ENCODE measurements at places on chromosomes 16 and 17.

GRCh38 chr16:80687606-80688005, 116.8 kb downstream of the CDYL2 start:
- no peak for DNase-seq

- no peak for DNase-seq
Observed at GRCh38 chr16:8948069-8948593, 15.6 kb downstream of the USP7 start.

GRCh38 chr16:68086336-68086841, 1.2 kb downstream of the NFATC3 start:
- DNase-seq: no peak

GRCh38 chr17:33679595-33679994, 386.5 kb upstream of the ASIC2 start:
- no peak for DNase-seq

DNA sequence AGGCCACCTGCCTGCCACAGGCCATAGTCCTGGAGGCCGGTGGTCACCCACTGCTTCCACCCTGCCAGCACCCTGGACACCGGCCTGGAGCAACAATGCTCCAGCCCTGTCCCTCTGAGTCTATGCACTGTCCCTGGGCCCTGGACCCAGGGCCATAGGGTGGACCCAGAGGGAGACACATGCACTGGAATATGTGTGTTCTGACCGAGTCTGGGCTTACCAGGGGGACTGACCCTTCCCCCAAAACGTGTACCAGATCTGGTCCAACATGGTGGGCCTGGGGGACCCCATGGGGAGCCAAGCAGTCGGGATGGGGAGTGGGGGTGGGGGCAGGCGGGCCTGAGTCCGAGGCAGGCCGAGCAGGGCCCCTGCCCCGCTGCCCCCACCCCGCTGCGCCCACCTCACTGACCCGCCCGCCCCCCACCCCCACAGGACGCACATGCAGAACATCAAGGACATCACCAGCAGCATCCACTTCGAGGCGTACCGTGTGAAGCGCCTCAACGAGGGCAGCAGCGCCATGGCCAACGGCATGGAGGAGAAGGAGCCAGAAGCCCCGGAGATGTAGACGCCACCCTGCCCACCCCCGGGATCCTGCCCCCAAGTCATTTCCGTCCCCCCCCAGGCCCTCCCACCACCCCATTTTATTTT, 357.4 kb downstream of the SEC14L1 start:
- DNase-seq: no peak

DNA sequence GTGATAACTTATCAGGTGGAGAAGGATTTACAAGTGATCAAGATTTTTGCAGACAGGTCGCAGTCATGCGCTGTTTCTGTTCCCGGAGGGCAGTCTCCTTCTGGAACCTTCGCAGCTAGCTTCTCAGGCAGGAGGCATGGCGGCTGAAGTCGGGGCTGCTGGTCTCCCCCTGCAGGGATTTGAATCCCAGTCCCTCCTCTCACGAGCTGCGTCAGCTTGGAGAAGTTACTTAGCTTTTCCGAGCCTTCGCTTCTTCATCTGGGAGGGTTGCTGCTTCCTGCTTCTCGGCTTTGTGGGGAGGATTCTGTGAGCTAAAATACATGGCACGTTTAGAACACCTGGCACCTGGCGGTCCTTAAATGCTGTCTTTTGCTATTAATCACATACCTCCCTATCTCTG, 287.8 kb upstream of the FOXF1 start:
- no peak for DNase-seq

DNA sequence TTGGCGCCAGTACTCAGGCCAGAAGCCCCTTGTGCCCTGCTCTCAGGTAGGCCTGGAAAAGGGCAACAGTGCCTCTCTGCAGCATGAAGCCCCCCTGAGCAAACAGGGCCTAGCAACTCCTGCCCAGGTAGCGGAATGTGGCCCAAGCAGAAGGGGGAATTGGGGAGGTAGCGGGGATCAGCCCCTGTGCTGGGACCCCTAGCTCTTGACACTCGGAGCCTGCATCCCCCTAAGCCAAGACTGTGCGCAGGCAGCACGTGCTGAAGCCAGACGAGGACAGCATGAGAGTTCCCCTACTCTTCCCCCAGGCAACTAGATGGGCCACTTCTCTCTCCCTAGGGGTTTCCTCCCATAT, 823 bp upstream of the CD2BP2 start:
- no peak for DNase-seq

GRCh38 chr16:31572821-31573220, 45.1 kb downstream of the AHSP start:
- no peak for DNase-seq

- no peak for DNase-seq
Observed at GRCh38 chr17:437545-437944, 84.9 kb upstream of the RPH3AL start.
